ENCODE measurements at places on chromosomes 2 and 18.
A peak's percentile ranks its signal among the peaks of the same experiment; 100 is the strongest.

DNA sequence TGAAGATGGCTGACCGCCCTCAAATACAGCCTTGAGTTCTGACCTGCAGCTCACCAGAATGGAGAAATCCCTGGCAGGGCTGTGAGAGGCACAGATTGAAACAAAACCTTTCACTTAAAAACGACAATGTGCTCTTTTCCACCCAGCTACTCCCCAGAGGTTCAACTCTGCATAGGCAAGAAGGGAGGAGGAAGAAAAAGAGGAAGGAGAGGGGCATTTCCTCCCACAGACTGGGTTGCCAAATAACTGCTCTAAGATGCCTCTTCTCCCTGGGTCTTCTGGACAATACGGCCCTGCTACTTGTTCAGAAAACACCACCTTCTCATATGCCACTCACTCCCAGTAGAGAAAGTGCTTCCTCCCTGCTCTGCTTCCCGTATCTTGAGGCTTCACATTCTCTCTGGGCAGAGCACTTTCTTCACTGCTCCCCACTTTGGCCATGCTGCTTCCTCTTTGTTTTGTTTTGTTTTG lies 136.4 kb upstream of the SLC1A4 start:
- DNase-seq = no peak

DNA sequence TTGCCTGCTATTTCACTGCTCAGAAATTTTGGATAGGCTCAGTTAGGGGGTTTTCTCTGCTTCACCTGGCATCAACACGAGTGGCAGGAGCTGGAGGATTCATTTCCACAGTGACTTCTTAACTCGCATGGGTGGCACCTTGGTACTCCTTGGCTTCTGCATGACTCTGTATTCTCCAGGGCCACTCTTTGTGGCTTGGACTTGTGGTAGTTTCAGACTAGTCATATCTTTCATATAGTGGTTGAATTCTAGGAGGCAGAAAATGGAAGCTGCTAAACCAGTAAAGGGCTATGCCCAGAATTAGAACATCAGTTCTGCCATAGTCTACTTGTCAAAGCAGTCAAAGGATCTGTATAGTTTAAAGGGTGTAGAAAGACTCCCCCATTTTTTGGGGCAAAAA lies 6.8 kb downstream of the MAIP1 start:
- no peak for DNase-seq

DNA sequence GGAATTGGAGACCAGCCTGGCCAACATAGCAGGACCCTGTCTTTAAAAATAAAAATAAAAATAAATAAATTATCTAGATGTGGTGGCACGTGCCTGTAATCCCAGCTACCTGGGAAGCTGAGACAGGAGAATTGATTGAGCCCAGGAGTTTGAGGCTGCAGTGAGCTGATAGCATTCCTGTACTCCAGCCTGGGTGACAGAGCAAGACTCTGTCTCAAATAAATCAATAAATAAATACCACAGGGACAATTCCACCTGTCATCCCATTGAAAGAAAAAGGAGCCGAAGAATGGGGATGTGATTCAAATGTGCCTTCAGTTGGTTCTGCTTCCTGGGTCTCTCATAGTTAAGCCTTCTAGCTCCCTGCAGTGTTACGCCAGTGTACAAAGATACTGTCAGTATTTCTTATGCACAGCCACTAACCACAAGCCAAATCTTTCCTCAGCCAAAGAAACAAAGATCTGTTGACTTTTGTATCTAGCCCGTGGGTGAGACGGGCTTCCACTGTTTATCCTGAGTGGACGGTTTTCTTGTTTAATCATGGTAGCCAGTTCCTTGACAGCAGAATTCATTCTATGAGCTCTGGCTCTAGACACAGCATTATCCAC lies 12.6 kb downstream of the LGALSL start:
- no peak for DNase-seq

DNA sequence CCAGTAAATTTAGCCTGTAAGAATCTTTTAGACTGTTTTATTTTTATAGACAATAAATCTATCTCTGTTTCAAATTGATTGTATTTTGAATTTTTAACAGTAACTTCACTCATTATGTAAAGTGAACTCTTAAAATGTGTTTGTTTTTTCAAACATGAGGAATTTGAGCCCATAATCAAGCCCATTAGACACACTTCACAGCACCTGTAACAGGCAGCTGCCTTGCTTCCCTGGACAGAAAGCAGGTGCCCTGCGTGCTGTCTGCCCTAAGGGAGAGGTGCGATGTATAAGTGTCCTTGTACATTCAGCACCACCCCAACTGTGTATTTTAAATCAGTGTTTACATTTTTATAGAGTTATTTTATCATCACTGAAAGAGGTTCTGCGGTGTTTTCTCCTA lies 186.5 kb upstream of the TPO start:
- no peak for DNase-seq

DNA sequence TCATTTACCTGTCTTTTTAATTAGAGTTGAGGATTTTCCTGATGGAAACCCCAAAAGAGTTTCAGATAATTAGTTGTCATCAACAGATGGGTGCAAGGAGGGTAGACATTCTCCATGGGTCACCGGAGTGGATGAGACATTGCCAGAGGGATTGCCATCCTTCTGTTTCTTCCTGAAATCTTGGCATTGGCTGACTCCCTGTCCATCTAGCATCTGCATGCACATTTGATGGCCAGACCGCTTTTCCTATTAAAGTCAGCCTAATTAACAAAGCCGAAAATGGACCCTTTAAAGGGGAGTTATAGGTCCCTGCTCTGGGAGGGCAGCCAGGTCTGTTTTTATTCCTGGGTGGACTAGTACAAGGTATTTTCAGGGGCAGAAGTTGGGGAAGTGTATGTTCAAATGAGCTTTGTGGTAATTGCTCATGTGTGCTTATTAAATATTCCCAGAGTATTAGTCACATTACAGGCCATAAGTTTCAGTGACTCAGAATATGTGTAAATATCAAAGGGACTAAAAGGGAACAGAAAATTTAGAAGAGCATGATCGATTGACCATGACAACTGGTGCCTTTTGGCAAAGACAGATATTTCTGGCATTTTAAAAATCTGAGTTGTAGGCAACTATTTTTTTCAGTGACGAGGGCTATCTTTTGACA lies 209.8 kb downstream of the PHLPP1 start:
- DNase-seq = peak; percentile 72

DNA sequence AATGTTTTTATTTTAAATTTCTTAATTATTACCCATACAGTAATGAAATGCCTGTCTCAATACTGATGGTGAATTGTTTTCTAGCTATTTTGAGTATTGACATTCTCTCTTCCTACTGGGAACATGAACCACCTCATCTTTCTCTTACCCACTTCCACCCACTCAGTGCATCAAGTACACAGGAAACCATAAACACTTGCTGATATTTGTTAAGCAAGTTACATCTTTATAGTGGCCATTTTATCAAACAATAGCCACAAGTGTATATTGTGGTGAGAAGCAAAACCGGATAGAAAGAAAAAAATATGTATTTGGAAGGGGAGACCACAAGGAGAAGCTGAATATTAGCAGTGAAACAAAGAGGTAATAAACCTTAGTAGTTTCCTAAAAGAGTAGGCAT lies 368.1 kb upstream of the HNRNPA3 start:
- no peak for DNase-seq

DNA sequence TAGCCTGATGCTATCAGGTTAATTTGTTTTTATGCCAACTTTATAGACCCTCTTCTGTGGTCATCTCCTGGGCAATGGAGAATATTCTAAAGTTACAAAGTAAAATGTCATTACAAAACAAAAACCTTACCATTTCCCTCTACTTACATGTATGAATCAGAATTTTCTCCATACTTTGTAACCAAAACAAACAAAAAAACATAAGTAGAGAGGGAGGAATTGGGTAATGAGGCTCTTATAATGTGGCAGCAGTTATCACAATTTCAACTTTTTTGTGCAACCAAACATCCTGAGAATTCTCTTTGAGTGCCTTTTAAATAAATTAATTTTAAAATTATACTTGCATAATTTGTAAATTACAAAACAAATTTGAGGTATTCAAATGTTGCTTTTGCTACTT lies 332.8 kb downstream of the TXNL1 start:
- DNase-seq = peak; percentile 21

GRCh38 chr2:23055251-23055650 lies 329.7 kb upstream of the KLHL29 start:
- DNase-seq = no peak

- no peak for DNase-seq
Observed at GRCh38 chr2:238173692-238174091, 14.9 kb downstream of the ERFE start.

DNA sequence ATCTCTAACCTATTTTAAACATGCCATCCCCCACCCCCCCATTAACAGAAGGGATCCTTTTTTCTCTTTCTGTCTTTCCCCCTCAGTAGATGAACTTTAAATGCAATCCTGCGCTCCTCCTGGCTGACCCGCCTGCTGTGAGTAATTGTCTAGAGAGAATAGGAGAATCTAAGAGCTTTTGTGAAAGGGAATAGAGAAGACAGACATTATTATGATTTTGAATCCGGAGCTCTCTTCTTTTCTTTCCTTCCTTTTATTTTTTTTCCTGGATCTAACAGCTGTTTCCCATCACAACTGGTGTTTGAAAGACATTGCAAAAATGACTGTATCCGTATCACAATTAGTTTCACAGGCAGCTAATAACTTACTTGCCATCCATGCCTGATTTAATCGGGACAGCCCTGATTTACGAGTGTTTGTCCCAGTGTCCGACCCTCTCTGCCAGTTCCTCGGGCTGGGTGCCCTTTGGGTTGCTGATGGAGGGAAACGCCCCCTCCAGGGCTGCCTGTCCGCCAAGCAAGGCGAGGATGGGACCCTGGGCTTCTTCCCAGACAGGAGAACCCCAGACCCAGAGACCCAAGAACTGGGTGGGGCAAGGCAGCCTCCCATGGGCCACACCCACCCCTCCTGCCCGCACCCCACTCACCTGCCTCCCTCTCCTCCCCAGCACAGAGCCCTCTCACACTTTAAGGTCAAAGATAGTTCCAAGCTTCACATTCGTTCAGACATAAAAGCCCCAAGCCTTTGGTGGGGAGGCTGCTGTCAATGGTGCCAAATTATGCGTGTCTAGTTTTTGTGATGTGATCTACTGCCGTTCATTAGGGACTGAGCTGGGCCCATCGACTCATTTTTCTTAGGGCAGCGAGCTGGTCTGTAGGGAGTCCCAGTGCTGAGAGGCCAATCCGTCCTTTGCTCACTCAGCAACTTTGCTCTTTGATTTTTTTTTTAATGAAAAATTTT lies 231.7 kb downstream of the ZNF516 start:
- no peak for DNase-seq

- no peak for DNase-seq
Observed at GRCh38 chr2:18301421-18302139, 258.9 kb downstream of the RDH14 start.

- no peak for DNase-seq
Observed at GRCh38 chr2:238912228-238912915, 64.5 kb downstream of the TWIST2 start.

DNA sequence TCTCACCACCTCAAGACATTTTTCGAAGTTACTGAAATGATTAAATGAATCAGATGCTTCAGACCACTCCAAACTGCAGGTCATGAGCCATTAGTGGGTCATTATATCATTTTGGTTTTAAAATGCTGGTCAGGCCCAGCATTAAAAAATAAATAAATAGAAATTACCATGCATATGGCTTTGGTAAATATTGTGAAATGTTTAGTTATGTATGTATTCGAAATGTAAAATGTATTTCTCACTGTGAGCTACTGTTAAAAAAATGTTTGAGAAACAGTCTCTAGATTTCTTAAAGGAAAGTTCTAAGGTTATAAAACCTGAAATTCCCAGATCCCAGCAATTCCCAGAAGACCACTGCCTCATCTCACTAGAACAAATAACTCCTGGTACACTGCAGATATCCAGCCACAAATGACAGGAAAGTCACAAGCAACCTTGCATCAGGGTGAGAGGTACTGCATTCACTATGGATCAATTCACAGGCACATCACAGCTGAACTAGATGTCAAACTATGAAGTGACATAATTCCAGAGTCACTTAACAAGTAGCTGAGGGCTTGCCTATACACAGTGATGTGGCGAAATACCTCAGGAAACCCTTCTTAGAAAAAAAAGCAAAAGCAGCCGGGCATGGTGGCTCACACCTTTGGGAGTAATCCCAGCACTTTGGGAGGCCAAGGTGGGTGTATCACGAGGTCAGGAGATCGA lies 46.6 kb downstream of the FAM228A start:
- DNase-seq = no peak

GRCh38 chr2:1868683-1869141 lies 124.4 kb upstream of the PXDN start:
- no peak for DNase-seq

- DNase-seq = no peak
Observed at GRCh38 chr2:84875213-84875560, 5.7 kb downstream of the TRABD2A start.

DNA sequence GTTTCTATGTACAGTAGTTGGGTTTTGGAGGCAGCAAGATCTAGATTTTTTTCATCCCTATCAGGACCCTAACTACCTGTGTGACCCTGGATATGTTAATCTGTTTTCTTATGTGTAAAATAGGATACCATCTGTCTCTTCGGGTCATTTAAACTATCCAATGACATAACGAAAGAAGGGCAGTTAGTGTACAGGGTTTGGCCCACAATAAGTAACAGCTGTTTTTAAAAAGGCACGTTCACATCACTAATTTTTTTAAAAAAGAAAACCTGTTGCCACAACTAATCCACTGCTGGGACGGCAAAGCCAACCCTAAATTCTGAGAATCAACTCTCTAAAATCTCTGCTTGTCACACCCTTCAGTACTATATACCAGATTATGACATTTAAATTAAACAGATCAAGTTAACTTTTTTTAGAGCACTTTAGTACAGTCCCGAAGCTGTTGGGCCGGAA lies 869 bp downstream of the USP40 start:
- DNase-seq = no peak

DNA sequence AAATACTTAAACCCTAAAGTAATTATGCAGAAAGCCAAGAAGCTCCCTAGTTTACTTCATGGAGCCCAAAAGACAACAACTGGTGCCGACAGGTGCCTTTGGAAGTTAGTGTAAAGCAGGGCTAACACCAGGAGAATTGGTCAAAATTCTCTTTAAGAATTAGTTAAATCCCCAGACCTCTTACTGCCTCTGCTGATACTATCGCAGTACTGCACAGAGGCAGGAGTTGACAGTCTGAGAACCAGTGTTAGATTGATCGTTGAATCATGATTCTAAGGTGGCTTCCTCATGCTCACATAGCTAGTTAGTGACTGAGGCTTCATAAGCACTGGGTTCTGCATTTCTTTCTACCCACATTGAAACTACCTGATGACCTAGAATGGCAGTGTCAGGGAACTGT lies 445.0 kb downstream of the XIRP2 start:
- no peak for DNase-seq

- DNase-seq = peak; percentile 71
Observed at GRCh38 chr18:74722237-74722636, 124.6 kb downstream of the ZNF407 start.

GRCh38 chr2:219041252-219041651 lies at the start of gene CFAP65:
CFAP65 (minus strand) TSS chr2:219041516; CDS start chr2:219039048, 2,468 bp downstream.
- DNase-seq = peak; percentile 56

DNA sequence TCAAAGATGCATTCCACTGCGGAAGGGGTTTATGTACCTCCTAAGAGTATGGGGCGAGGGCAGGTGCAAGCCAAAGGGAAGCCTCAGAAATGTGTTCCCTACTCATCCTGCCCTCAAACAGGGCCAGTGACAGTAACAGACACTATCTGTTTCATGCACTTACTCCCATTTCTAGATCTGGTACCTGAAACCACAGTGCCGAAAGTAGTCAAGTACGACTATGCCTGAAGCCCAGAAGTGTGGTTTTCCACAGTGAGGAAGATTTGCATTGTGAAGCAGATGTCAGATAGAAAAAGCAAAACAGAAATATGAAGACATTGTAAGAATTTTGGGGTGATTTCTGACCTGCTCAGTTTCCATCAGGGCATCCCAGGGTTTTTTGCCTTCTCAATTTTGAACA lies 748.7 kb downstream of the RNF144A start:
- no peak for DNase-seq

GRCh38 chr2:134232461-134232860 lies 21.4 kb upstream of the MGAT5 start:
- DNase-seq = no peak

Data from fibroblast of mammary gland (primary cell).